Lower leg skin (tissue), 4 donors: ENCODE measurements at places on chromosomes 2 and 18.

- no peak for DNase-seq
Observed at GRCh38 chr18:10197097-10197496, 257.3 kb upstream of the APCDD1 start.

DNA sequence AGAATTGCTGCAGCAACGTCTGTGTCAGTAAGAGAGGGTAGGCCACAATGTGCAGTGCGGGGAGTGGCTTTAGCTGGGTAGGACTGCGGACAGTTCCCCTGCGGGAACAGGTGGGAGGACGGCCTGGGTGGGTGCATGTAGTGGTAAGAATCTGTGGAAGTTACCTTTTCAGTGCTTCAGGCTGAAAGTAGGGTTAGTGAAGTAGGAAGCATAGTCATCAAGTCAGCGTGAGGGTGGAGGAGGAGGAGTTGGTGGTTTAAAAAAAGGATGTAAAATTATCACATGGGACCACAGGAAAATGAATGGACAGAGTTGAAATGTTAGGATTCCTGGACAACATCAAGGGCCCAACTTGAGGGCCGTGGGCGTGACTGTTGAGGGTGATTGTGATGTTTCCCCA lies 13.2 kb downstream of the CEP192 start:
- no peak for DNase-seq

GRCh38 chr2:163737563-163737962 lies 1.8 kb upstream of the FIGN start:
- no peak for DNase-seq

DNA sequence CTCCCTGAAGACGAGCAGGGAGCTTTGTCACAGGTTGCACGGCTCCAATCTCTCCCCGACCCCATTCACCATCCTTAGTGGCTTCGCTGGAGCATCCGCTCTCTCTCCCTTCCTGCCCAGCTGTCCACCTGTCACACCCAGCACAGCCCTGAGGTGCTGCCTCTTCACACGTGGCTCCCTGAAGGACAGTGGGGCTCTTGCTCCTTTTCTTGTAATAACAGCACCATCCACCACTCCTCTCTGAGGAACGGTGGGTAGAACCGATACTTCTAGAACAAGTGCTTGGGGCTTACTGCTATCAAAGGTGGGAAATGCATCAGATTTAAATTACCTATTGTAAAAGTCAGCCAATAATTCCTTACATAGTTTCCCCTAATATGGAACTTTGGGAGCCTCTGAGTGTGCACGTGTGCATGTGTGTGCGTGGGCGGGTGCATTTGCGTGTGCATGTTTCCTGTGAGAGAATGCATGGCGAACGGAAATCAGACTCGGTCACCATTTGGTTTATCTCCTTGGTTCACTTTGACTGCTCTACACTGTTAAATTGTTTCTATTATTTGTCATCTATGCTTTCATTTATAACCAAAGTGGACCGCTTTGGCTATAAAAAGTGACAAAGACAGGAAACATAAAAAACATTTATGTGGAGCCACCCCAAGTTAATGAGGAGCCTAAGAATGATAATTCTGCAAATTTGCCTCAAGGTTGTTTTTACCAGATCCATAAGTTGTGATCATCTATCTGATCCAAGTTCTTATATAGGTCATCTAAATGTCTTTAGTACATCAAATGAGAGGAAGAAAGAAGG lies 39.1 kb downstream of the KLHL29 start:
- DNase-seq: peak; percentile 9

GRCh38 chr2:43161650-43162510 lies 64.5 kb downstream of the ZFP36L2 start:
- DNase-seq: no peak

DNA sequence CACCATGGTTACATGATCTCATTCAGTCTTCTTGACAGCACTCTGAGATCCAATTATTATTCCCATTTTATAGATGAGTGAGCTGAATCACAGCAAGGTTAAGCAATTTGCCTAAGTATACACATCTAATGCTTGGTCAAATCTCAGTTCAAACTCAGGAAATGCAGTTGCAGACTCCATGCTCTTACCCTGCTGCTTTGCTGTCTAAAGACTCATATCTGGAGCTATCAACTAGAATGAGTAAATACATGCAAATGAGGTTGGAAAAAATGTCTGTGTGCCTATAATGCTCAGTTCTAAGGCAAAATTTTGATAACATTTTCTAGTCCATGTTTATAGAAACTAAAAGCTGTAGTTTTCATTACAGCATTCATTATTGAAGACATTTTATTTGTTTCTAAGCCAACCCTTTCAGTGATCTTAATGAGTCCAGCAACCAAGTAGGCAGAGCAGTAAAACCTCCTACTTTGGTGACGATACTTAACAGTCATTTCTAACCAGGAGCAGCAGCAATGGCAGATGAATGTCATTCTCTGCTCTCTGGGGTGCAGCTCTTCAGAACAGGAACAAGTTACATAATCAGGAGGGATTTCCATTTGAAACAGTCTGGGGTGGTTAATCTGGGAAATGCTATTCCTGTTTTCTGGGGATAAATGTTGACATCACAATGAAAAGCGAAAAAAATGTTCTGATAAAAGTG lies 396.8 kb upstream of the UBE2E3 start:
- no peak for DNase-seq

DNA sequence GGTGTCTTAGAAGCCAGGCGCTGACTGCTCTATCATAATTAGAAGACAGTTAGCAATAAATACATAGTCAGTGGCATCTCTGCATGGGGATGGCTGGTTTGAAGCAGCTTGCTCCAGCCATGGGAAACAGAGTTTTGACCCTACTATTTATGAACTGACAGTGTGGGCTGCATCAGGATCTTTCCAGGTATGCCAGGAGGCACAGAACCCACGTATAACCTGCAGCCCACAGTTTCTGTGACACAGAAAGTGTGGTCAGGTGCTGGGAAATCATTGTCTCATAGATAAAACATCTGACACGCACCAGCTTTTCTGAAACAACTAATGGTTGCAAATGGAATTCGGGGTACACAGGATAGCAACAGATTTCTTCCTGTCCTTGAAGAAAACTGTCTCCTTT lies 34.7 kb downstream of the INPP4A start:
- DNase-seq: no peak

- DNase-seq: no peak
Observed at GRCh38 chr18:28039078-28039477, 137.9 kb downstream of the CDH2 start.

GRCh38 chr2:211454679-211455078 lies 898.3 kb downstream of the CPS1 start:
- DNase-seq: no peak

DNA sequence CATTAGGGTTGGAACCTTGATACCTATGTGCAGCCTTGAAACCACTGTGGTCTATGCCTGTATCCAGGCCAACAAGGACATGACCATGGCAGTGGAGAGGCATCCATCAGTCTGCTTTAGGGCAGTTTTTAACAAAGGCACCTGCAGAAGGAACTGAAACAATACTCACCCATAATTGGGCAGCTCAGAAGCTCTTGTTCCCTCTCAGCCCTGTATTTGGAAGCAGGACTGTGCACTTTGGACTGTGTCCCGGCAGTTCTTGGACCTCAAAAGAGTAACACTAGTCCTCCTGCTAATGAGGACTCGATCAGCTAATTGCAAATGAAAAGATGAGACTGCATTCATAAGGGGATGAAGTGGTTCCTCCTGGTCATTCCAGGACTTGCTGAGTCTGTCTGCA lies 500.2 kb upstream of the TNP1 start:
- DNase-seq: no peak

GRCh38 chr2:100344433-100344832 lies 22.1 kb upstream of the LONRF2 start:
- no peak for DNase-seq

DNA sequence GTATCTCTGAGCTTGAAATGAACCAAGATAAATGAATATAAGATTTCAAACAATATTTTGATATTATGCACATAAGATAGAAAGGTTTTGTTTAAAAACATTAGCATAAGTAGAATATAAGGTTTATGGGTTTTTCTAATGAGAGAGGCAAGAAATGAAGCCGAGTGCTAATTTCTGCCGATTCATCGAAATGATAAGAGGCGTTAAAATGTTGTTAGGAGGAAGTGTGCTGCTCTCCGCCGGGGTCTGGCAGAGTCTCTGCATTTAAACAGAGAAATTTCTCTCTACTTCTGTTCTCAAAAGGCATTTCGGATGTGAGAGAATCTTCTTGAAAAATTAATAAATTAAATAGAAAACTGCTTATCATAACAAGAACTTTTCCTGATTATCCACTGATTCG lies 83.6 kb downstream of the MRPS9 start:
- no peak for DNase-seq

DNA sequence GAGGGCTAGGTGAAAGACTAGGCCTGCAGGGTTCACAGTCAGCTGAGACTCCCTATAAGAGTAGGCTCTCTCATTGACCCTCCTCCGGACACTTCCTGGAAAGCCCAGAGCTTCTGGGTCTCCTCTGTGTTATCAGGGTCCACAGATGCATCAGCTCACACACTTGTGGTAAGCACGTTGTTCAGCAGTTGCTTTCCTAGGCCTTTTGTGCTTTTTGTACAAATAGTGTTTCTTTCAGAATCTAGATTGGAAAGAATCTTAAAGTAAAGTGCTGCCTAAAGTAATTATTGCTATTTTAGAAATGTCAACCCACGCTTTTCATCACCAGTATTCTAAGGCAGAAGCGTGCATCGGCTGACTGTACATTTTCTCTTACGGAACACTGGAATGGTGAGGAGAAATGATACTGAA lies 15.5 kb downstream of the SLC9A2 start:
- no peak for DNase-seq

GRCh38 chr2:36511858-36512603 lies 85.9 kb downstream of the FEZ2 start:
- no peak for DNase-seq

DNA sequence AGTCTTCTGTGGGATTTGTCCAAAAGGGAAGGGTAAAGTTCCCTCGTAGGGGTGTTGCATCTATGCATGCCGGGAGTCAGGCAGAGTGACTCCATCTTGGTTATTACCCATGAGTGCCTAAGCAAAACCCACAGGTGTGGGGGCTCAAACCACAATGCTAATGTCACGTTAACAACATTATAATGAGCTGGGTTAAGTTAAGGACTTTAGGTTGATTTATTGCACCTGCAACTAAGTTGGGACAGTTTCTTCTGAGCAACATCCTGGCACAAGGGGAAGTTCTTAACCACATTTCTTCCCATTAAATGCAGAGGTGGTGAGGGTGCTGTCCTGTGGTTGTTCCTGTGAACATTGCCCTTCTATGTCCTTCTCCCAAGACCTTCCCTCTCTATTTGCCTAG lies 1596.8 kb upstream of the SLC39A10 start:
- DNase-seq: no peak

GRCh38 chr2:61693744-61694143 lies 155.6 kb upstream of the XPO1 start:
- no peak for DNase-seq

- DNase-seq: no peak
Observed at GRCh38 chr18:56374007-56374655, 264.3 kb downstream of the TXNL1 start.

DNA sequence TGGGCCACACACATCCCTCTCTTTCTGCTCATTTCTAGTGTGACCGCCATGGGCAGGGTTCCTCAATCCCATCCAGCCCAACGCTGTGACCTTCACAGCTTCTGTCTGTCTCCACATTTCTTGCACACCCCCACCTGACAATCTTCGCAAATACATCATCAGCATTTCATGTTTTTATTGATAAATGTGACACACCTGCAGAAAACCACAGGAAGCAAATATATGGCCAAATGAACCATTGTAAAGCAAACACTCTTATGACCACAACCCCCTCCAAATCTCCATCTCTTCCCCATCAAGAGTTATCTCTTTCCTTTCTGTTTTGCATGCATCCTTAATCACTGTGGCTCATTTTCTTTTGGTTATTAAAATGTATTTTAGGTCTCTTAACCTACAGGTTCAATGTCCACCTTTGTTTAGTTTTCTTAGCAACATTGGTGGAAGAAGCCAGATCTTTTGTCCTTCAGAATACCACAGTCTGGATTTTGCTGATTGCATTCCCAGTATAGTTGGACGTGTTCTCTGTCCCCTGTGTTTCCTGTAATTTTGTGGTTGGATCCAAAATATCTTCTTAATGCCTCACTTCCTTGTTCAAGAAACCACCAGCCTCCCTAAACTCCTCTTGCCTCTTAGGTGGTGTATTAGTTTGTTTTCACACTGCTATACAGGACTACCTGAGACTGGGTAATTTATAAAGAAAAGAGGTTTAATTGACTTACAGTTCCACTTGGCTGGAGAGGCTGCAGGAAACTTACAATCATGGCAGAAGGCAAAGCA lies 9.8 kb upstream of the NCK2 start:
- DNase-seq: no peak

DNA sequence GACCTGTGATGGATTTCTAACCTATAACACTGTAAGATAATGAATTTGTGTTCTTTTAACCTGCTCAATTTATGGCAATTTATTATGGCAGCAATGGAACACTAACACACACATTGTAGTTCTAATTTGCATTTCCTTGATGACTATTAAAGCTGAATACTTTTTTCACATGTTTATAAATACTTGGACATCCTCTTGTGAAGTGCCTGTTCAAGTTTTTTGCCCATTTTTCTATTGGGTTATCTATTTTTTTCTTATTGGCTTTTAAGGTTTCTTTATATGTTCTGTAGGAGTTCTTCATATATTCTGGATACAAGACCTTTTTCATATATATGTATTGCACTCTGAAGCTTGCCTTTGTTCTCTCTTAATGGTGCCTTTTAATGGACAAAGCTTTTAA lies 128.5 kb upstream of the PGAP1 start:
- no peak for DNase-seq

DNA sequence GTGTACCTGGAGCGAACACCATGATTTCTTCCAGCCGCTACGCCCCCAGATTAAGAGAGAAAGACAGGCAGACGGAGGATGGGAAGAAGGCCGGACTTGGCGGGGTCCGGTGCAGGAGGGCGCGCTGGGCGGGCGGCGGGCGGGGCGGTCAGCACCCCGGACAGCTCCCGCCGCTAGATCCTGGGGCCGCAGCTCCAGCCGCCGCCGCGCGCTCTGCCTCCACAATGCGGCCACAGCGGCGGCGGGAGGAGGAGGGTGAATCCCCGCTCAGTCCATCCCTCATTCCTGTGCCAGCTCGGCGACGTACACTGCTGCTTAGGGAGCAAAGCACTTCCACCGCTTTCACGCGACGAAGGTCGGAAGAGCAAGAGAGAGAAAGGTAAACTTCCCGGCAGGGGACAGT lies at the start of gene AKAIN1:
TSS of gene AKAIN1 (minus strand) at position 226 of the 403 bp plus-strand sequence. CDS start at position 22, 204 bp downstream.
- no peak for DNase-seq

GRCh38 chr18:60892855-60893254 lies 440.4 kb upstream of the CDH20 start:
- DNase-seq: no peak

DNA sequence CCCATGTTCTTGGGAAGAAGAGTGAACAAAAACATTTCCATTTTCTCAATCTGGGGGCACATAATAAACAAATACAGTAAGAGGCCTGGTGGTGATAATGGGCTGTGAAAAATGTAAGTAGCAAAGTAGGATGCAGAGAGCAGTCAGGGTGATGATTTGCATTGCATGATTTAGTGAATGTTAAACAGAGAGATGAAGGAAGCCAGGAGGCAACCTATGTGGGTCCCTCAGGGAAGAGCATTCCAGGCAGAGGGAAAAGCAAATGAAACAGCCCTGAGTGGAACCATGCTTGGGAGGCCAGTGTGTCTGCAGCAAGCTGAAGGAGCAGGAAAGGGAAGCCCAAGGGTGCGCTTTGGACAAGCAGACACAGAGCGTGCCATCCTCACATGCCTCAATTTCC lies 5.4 kb downstream of the VIT start:
- DNase-seq: no peak

GRCh38 chr2:96150007-96150640 lies 4.9 kb upstream of the DUSP2 start:
- no peak for DNase-seq
